8988T (cell line): ENCODE measurements at places on chromosomes 1 and 21.
A peak's percentile ranks its signal among the peaks of the same experiment; 100 is the strongest.

DNA sequence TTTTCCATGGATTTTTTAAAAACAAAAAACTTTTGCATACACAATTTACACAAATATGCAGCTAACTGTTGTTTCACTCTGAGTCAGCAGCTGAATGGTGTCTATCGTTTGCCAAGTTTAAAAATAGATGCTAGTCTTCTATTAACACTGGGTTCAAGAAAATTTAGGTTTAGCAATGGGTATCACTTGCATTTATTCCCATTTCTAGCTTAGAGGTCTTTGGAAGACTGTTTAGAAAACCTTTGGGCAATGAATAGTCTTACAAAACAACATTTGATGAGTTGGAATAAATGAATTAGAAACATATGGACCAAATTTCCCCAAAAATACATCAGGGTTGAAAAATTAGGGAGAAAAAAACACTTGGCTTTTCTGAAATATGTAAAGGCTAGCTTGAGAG is 165.8 kb downstream of the LYPLAL1 start:
- no peak for DNase-seq

- no peak for DNase-seq
Measured at GRCh38 chr1:15117671-15118325, 35.7 kb upstream of the TMEM51 start.

DNA sequence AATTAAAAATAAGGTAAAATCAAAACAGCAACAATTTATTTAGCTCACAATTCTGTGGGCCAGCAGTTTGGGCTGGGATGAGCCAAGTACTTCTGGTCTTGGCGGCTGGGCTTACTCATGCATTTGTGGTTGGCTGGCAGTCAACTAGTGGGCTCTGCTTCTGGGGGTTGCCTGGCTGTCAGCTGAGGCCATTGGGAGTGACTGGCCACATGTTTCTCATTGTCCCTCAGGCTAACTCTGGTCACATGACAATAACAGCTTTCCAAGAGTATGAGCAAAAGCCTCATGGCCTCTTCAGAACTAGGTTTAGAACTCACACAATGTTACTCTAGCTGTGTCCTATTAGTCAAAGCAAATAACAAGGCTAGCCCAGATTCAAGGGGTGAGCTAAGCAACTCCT is 15.6 kb upstream of the CHIA start:
- DNase-seq, result no peak

- no peak for DNase-seq
Measured at GRCh38 chr1:228011721-228012311, 5.0 kb downstream of the WNT3A start.

DNA sequence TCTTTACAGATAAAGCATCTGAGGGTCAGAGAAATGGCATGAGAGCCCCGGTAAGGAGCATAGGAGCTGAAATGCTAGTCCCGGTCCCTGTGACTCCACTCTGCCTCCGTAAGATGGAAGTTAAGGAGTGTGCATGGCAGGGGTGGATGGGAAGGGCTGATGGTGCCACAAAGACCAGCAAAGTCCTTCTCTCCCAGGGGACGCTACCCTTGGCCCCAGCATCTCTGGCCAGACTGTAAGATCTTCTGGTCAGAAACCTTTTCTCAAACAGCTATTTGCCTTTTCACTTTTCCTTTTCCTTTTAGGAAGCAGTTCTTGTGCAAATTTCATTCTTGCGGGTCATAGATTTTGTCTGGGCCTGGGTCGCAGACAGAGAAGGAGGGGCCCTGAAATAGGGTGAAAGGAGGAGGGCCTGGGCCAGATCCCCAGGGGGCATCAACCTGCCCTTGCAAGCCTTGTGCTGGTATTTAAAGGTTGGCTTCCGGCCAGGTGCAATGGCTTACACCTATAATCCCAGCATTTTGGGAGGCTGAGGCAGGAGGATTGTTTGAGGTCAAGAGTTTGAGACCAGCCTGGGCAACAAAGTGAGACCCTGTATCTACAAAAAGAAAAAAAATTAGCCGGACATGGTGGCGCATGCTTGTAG is 14.4 kb upstream of the EPS8L3 start:
- DNase-seq, result no peak

DNA sequence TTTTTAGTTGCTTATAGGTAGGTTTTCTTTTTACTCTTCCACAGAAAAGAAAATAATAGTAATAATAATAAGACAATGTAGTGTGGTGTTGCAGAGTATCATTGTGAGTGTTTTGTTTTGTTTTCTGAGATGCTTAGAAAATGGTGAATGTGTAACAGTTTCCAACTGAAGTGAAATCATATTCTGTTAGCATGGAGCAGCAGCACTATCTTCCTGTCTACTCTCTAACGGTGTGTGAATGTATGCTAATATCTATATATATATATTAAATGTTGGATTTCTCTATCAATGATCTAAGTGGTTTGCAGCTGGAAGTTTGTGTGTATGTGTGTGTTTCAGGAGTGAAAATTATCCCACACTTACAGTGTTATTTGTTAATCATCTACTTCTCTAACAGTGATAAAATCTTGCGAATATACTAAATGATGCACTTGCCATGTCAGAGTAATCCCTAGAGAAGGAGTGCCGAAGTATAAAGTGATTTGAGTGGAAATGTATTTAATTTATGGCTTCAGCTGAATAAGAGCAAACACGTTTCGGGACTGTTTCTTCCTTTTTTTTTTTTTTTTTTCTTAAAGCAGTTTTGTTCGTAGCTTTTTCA is 377 bp downstream of the SAMD13 start:
- DNase-seq, result no peak

DNA sequence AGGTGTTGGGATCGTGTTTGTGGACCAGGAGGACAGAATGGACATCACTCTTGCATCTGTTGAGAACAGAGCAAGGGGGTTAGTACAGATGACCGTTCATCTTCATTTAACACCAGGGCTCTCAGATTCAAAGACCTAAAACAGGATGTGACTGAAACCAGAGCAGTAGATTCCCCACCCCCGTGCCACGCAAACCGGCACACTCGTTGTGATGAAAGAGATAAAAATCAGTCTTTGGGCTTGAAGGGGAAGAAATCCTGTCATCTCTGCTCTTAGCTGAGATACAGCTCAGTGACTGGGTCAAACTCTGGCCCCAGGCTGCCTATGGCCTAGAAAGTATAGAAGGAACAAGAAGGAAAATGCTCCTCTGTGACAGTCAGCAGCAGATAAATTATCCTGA is 146.2 kb upstream of the KRTAP19-8 start:
- DNase-seq, result no peak

DNA sequence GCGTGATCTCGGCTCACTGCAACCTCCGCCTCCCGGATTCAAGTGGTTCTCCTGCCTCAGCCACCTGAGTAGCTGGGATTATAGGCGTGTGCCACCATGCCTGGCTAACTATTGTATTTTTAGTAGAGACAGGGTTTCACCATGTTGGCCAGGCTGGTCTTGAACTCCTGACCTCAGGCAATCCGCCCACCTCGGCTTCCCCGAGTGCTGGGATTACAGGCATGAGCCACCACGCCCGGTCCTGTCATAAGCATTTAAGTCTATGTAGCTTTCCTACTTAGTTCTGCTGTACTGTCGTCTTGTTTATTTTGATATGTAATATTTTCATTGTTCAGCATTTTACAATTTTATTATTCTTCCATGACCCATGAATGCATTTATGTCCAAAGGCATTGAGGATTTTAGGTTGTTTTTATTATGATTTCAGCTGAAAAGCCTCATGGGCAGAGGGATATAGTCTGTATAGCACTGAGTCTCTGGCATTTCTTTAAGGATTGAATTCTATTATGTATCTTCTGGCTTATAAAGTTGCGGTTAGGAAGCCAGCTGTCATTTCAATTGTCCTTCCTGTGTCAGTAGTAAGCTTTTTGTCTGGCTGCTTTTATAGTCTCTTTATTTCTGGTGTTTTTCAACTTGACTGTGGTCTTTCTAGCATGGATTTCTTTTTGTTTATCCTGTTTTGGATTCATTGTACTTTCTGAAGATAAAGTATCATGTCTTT is 9.2 kb downstream of the AGPAT3 start:
- DNase-seq, result no peak

- DNase-seq, result no peak
Measured at GRCh38 chr1:14896381-14897079, 257.0 kb upstream of the TMEM51 start.

DNA sequence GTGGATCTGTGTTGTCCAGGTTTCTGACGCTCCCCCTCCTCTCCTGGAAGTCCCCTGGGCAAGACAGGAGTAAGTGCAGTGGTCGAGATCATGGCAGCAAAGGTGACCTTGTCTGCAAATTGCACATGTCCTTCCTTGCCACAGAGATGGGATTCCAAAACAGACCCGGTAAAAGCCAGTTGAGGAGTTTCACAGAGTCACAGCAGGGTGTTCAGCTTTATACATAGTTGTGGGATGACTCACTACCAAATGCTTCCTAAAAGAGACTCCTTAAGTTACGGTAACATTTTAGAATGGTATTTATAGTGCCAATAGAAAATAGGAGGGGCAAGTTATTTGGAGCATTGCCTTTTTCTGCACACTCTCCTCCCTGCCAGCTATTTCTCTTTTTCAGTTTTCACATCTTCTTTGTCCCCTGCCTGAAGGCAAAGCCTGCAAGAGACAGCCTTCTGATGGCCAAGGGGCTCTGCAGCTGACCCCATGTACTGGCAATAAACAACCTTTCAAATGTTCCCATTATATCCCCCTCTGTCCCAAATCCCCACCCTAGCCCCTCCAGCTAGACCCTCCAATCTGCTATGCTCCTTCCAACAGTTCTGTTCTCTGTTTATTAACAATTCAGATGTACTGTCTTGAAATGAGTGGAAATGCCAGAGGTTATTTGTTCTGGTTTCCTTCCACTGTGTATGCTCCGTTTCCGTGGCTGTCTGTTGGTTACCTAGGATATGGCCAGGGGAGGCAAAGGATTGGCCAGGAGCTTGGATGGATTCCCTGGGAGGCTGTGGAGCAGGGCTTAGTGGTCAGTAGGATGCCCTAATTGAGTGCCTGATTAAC is 115.0 kb downstream of the TGFB2 start:
- peak; percentile 27 for DNase-seq

DNA sequence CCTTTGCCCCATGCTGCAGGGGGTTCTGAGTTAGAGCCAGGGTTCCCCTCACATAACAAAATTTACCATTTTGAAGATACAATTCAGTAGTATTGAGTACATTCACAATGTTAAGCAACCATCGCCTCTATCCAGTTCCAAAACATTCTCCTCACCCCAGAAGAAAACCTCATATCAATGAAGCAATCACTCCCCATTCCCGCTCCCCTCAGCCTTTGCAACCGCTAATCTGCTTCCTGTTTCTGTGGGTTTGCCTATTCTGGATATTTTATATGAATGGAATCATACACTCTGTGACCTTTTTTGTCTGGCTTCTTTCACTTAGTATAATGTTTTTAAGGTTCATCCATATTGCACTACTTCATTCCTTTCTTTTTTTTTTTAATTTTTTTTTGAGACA is 32.9 kb downstream of the SERINC2 start:
- DNase-seq, result no peak

GRCh38 chr1:200909071-200909470 is 14.4 kb downstream of the INAVA start:
- no peak for DNase-seq

GRCh38 chr1:77373702-77374101 is 91.9 kb downstream of the AK5 start:
- DNase-seq, result no peak

- DNase-seq, result no peak
Measured at GRCh38 chr1:119878171-119878570, 18.1 kb downstream of the ADAM30 start.
